Mesothelial cell of epicardium (in vitro differentiated cells): ENCODE measurements at places on chromosomes 2 and 18.

- H3K4me3 ChIP-seq = no peak overlapping the region
- H3K36me3 ChIP-seq = no peaks in the 10 kb centered on the region
- no peak for DNase-seq
- no peak overlapping the region for H3K27ac ChIP-seq
- H3K27me3 ChIP-seq = no peaks in the 10 kb centered on the region
Measured at GRCh38 chr18:68033466-68033865, 516.9 kb upstream of the DSEL start.

DNA sequence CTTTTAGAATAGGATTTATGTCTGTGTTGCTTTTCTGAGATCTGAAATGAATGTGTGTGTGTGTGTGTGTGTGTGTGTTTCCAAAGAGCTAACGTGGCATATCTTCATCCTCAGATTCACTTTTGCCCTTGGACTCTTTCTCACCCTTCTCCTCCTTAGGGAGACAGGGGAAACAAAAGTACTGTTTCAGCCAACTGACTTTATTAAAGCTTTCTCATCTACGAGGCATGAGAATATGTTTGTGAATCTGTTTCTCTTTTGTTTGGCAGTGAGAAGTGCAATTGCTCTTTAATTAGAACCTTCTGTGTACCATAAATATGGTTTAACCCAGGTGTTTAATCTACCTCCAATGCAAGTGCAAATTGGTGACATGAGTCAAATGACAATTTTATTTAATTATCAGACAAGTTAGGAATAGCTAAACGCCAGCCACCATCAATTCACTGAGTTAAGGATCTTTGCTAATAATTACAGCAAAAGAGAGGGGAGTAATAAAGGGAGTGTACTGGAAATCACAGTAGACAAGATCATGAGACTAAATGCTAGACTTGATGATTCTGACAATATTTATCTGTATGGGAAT, 186.4 kb upstream of the COL3A1 start:
- H3K4me1 ChIP-seq = peaks cover 53% of the 10 kb centered on the region
- H3K36me3 ChIP-seq = no peaks in the 10 kb centered on the region
- DNase-seq = no peak
- peak overlapping the region; percentile 100 for H3K27ac ChIP-seq
- H3K4me3 ChIP-seq = peak overlapping the region; percentile 59

DNA sequence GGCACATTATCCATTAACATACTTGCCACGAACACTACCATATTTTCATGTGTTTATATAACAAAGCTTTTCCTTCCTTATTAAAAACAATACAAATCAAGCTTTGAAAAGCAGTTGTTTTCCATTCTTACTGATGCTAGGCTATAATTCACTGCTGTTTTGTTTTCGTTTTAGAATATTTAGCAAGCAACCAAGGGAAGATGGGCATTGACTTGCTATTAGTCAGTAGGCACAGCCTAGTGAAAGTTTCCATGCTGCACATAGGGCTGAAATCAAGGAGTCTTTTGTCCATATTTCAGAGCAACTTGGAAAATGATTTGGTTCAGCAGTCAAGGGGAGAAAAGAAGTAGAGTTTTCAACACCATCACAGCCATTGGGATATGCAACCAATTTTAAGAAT, 31.3 kb downstream of the BCL2 start:
- no peaks in the 10 kb centered on the region for H3K36me3 ChIP-seq
- H3K27ac ChIP-seq = no peak overlapping the region
- no peaks in the 10 kb centered on the region for H3K27me3 ChIP-seq
- H3K4me3 ChIP-seq = no peak overlapping the region
- no peak for DNase-seq
- peaks cover 9% of the 10 kb centered on the region for H3K4me1 ChIP-seq

- peaks cover 27% of the 10 kb centered on the region for H3K27me3 ChIP-seq
- H3K4me1 ChIP-seq = peaks cover 18% of the 10 kb centered on the region
- H3K36me3 ChIP-seq = no peaks in the 10 kb centered on the region
- H3K27ac ChIP-seq = peak overlapping the region; percentile 61
Measured at GRCh38 chr2:238929242-238930081, 81.6 kb downstream of the TWIST2 start.

GRCh38 chr2:33062665-33063250, 116.0 kb downstream of the LTBP1 start:
- no peaks in the 10 kb centered on the region for H3K27me3 ChIP-seq
- H3K4me1 ChIP-seq = peaks cover 33% of the 10 kb centered on the region
- no peak overlapping the region for H3K4me3 ChIP-seq
- H3K36me3 ChIP-seq = peaks cover 12% of the 10 kb centered on the region

DNA sequence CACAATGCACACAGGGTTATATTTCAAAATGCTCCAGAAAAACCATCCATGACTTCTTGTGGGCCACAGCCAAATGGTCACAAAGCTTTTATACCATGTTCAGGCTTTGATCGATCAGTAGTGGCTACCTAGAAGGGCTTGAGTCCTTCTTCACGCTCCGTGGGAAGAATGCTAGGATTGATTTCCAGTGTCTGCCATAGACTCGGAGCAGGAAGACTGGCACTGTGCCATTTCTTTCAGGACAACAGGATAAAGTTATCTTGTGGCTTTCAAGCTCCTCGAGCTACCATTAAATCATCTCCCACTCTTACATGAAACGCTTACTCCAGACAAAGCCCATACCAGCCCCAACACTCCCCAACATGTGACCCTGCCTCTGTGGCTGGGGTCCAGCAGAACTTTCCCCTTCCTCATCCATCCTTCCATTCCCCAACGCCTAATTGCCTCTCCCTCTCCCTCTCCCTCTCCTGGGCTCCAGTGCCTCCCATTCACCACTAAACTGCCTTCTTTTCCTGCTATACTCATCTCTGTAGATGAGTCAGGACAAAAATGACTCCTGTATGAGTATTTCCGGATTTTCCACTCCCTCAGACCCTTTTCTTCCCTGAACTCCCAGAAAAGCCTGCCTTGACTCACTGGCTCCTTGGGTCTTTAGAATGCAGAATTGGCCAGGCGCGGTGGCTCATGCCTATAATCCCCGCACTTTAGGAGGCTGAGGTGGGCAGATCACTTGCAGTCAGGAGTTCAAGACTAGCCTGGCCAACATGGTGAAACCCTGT, 40.9 kb downstream of the ADD2 start:
- no peak overlapping the region for H3K4me3 ChIP-seq
- peak overlapping the region; percentile 7 for H3K27ac ChIP-seq
- DNase-seq = no peak
- H3K4me1 ChIP-seq = peaks cover 5% of the 10 kb centered on the region
- peaks cover 12% of the 10 kb centered on the region for H3K27me3 ChIP-seq

GRCh38 chr2:240912878-240913809, 7.0 kb downstream of the CROCC2 start:
- H3K27me3 ChIP-seq = peaks cover 29% of the 10 kb centered on the region
- DNase-seq = no peak
- peaks cover 8% of the 10 kb centered on the region for H3K4me1 ChIP-seq
- no peak overlapping the region for H3K27ac ChIP-seq

GRCh38 chr2:151096235-151096634, 165.4 kb downstream of the RBM43 start:
- H3K27me3 ChIP-seq = no peaks in the 10 kb centered on the region
- no peaks in the 10 kb centered on the region for H3K36me3 ChIP-seq
- peaks cover 13% of the 10 kb centered on the region for H3K4me1 ChIP-seq
- H3K27ac ChIP-seq = no peak overlapping the region
- no peak overlapping the region for H3K4me3 ChIP-seq
- DNase-seq = no peak

DNA sequence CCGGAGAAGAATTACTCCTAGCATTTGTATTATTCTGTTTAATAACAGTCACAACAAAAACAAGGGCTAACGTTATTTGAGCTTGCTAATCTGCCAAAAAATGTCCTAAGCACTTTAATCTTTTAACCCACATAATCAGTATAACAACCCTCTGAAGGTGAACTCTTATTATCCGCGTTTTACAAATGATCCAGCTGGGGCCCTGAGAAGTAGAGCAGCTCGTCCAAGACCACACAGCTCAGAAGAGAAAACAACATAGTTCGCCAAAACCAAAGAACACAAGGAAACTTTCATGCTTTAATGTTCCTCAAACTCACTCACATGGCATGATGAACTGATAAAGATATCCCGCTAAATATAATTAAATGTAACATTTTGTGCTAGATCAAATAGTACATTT, 159.7 kb upstream of the ZNF236 start:
- no peak for DNase-seq
- H3K27ac ChIP-seq = no peak overlapping the region
- no peak overlapping the region for H3K4me3 ChIP-seq
- H3K36me3 ChIP-seq = no peaks in the 10 kb centered on the region
- H3K4me1 ChIP-seq = peaks cover 6% of the 10 kb centered on the region

DNA sequence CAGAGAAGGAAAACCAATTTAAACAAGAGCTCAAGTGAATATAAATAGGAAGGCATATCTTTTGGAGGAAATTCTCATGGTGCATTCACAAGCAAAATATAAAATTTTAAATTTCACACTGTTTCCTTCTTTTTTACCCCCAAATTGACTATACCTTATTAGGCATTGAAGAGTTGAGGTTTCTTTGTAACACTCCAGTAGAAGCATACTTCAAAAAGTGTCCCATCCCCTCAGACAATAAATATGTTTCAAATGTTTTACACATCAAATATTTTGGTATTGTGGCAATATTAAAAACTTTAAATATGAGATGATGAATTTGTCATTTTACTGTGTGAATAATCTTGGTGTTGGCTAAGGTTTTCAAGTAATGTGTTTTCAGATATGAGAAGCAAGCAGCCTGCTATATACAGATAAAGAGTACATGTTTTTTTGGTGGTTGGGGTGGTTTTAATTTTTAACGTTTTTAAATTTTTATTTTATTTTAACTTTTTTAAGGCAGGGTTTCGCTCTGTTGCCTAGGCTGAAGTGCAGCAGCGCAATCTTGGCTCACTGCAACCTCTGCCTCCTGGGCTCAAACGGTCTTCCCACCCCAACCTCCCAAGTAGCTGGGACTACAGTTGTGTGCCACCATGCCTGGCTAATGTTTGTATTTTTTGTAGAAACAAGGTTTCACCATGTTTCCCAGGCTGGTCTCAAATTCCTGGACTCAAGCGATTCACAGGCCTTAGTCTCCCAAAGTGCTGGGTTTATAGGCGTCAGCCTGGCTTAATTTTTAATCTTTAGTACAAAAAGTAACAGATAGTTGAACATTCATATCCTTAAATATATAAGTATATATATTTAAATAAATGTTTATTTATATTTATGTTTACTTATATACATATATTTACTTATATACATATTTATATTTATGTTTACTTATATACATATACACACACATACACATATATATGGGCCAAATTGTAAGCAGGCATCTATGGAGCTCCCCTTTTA, 36.5 kb upstream of the DLX1 start:
- peaks cover 39% of the 10 kb centered on the region for H3K4me1 ChIP-seq
- H3K27me3 ChIP-seq = no peaks in the 10 kb centered on the region
- H3K27ac ChIP-seq = no peak overlapping the region
- no peak overlapping the region for H3K4me3 ChIP-seq

GRCh38 chr2:8064603-8065002, 617.3 kb upstream of the ID2 start:
- H3K36me3 ChIP-seq = no peaks in the 10 kb centered on the region
- no peak for DNase-seq
- H3K4me3 ChIP-seq = no peak overlapping the region

- H3K4me1 ChIP-seq = no peaks in the 10 kb centered on the region
- no peak for DNase-seq
- no peaks in the 10 kb centered on the region for H3K36me3 ChIP-seq
Measured at GRCh38 chr18:35573531-35573930, 8.0 kb upstream of the GALNT1 start.

DNA sequence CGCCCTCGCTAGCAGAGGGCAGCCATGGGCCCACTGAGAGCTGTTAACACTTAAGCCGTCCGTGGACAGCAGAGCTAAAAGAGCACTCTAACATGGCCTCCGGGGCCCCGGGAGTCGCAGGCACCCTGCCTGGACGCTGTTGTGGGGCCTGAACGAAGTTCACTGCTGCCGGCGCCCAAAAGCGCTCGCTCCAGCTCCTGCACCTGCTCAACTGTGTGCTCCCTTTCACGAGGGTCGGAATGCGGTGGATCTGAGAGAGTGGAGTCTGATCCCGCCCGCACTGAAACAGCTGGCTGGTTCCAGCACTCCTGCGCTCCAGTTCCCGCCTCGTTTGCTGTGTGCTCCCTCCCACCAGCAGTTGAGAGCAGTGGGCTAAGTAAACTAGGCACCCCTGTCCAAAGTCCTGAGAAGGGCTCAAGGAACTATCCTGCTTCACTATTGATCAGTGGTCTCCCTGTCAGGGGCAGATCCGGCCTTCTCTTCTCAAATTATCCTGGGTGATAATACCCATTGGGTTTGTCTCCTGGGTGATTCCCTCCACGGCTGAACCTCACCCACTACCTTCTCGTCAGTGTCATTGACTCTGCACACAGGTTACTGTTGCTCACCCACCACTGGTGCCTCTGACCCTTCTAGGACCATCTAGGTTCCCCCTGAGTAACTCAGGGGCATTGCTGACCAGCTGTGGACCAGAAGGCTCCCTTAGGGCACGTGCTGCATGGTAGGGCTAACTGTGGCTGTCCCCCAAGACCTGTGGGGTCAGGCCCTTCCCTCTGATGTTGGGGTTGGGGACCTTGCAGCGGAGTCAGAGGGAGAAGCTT, 23.5 kb downstream of the B3GNT7 start:
- H3K4me1 ChIP-seq = peaks cover 12% of the 10 kb centered on the region
- DNase-seq = no peak
- H3K4me3 ChIP-seq = no peak overlapping the region

DNA sequence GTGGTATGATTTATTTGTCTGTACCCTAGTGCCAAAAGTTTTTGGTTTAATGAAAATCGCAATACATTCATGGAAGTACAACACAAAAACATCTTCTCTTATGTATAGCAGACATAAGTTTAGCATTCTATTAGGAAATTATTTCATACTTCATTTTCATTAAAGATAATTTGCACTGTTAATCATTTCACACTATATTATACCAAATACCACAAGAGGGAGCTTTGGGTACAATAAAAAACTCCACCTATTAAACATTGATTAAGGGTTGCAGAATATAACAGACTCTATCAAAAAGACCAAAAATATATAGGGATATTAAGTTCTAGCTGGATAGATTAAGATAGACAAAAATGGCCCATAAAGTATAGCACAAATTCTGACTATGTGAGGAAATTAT, 79.0 kb downstream of the SLC66A3 start:
- peaks cover 8% of the 10 kb centered on the region for H3K36me3 ChIP-seq
- no peaks in the 10 kb centered on the region for H3K4me1 ChIP-seq
- H3K4me3 ChIP-seq = no peak overlapping the region
- H3K27me3 ChIP-seq = no peaks in the 10 kb centered on the region
- no peak for DNase-seq
- no peak overlapping the region for H3K27ac ChIP-seq

GRCh38 chr2:158217593-158217992, 115.9 kb downstream of the UPP2 start:
- no peak overlapping the region for H3K27ac ChIP-seq
- DNase-seq = no peak
- H3K4me1 ChIP-seq = peaks cover 11% of the 10 kb centered on the region
- H3K4me3 ChIP-seq = no peak overlapping the region
- H3K27me3 ChIP-seq = no peaks in the 10 kb centered on the region

DNA sequence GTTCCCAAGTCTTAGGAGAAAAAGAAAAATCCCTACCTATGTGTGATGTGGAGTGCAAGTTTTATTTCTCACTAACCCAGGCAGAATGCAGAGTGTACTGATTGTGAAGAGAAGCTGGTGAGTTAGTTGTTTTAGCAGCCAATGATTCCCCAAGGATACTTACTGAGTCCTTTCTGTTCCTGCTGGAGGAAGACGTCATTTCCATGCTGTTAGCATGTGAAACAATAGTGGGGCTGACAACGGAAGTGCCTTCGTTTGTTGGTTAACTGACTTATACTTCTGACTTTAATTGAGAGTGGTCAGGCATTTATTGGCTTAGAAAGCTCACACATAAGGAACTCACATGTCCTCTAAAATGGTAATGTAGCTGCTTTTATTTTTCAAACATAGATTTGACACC, 180.6 kb downstream of the MC4R start:
- no peak overlapping the region for H3K4me3 ChIP-seq
- H3K27me3 ChIP-seq = peaks cover 2% of the 10 kb centered on the region
- no peaks in the 10 kb centered on the region for H3K4me1 ChIP-seq
- H3K27ac ChIP-seq = no peak overlapping the region
